ENCODE measurements at places on chromosomes 6 and 20.

DNA sequence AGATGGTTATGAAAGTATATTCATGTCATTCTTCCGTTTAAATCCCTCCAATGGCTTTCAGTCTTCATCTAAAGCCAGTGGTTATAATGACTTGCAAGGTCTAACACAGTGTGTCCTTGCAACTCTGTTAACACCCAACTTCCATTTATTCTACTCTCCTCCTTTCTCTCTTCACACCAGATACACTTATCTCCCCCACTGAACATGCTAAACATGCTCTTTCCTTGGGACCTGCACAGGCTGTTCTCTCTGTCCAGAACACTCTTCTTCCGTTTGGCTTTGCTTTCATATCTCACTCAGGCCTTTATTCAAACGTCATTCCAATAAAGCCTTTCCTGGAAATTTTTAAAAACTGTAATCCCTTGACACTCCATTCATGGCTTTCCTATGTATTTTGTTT lies 91.5 kb downstream of the EPHA7 start:
- DNase-seq: no peak

GRCh38 chr6:142916881-142917280 lies 28.1 kb downstream of the HIVEP2 start:
- no peak for DNase-seq

DNA sequence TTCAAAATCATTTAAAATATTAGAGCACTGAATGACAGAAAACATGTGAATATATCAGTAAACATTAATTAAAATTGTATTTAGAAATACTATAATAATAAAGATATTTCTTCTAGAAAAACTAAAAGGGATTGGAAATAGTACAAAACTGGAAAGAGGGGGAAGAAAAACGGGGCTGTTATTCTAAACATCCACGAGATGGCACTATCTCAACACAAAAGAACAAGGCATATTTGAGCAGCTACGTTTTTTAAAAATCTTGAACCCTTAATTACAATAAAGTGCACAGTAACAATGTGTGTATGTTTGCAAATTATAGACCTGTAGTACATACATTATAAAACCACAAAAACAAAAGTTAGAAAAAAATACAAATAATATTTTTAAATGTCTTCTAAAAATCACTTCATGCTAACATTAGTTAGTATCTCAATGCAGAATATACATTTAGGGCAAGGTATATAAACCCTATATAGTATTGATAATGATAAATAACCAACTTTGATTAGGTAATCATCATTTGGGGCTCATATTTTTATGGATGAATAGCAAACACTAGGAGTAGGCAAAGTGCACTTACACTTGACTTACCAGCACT lies 42.5 kb upstream of the PNISR start:
- DNase-seq: no peak

DNA sequence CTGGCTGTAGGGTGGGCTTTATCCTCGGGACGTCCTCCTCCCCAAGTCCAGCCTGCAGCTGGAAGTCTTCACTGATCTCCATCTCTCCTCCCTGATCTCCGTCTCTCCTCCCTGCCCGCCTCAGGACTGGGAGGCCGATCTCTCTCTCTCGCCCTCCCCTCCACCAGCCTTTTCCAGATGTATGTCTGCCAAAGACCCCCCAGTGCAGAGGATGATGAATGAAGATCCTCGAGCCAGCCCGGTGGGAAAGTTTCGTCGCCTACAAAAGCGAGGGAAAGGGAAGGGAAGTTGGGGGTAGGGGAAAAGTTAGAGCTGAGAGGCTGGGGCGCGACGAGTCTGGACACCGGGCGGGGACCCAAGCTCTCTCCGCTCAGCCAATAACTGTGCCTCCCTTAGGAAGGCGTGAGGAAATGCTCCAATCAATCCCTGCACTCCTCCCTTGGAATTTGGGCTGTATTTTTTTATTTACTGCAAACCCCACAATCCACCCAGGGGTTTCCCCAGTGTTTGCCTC lies 595 bp upstream of the SRF start:
- DNase-seq: no peak

GRCh38 chr6:1382883-1383728 lies 6.3 kb upstream of the FOXF2 start:
- DNase-seq: no peak

DNA sequence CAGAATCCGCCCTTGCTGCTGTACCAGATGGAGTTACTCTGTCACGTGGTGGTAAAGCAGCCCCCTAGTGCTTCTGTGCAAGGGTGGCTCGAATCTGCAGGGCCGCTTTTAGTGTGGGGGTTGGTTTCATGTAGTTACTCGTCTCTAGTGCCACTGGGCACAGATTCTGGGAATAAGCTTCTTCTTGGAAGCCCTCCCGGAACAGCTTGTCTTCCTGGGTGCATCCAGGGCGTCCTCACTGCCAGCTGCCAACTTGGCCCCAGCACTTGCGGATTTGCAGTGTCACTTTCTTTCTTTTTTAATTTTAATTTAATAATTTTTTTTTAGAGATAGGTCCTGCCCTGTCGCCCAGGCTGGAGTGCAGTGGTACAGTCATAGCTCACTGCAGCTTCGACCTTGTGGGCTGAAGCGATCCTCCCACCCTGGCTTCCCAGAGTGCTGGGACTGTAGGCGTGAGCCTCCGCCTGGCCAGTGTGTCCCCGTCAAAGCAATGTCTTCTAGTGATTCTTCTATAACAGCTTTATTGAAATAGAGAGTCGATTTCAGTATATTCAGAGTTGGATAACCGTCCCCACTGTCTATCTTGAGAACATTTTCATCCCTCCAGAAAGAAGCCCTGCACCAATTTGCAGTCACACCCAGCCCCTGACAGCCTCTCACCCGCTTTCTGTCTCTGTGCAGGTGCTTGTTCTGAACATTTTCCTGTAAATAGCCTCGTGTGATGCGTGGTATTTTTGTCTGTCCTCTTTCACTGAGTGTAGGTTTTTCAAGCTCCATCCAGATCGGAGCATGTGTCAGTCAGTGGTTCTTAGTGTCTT lies 25.9 kb downstream of the PYGB start:
- DNase-seq: no peak

DNA sequence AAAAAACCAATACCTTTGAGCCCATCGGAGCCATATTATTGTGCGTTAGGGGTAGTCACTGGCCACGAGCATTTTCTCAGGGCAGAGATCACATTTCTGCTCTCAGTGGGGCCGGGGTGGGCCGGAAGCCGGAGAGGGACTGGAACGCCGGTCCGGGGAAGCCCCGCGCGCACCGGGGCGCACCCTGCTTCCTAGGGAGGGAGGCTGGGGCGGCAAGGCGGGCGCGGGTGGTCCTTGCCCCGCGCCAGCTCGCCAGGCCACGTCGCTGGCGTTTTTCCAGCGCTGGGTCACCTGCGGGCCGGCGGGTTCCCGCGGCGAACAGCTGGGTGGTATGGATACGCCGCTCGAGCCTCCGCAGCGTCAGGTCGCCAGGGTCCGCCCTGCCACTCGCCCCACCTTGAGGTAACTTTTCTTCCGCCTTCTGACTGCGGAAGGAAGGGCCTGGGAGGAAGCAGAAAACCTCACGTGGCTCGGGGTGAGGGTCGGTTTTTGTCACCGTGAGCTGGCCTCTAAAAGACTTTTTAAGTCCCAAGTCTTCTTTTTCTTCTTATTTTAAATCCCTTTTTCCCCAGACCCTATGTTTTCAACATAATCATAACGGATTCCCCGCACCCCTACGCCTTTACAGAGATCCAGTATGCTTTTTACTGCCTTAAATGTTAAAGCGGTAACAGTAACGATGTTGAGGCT lies 2.7 kb upstream of the EEF1A1 start:
- peak; percentile 81 for DNase-seq
